ENCODE measurements at places on chromosomes 1 and 21.

- H3K36me3 ChIP-seq: no peaks in the 10 kb centered on the region
- H3K4me3 ChIP-seq: no peak overlapping the region
- H3K27ac ChIP-seq: no peak overlapping the region
- H3K27me3 ChIP-seq: no peaks in the 10 kb centered on the region
These were observed 325.8 kb upstream of the PBX1 start for GRCh38 chr1:164233149-164233548.

DNA sequence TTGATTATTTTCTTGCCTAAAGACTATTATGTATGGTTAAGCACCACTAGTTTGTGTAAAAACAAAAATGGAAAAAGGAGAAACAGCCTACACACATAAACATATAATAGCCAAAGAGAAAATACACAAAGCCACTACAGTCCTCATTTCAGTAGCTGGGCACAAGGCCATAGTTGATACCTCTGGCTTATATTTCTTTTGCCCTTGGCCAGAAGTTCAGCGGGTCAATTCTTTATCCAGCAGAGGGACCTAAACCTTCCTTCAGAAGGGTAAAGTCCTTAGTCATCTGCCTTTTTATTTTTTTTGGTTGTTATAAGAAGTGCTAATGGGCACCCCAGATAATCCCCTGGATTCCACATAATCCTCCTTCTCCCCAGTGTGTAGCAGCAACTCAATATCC lies 134.1 kb downstream of the PIGK start:
- no peaks in the 10 kb centered on the region for H3K27me3 ChIP-seq
- no peaks in the 10 kb centered on the region for H3K4me1 ChIP-seq
- no peak for DNase-seq
- no peaks in the 10 kb centered on the region for H3K36me3 ChIP-seq
- H3K4me3 ChIP-seq: no peak overlapping the region

DNA sequence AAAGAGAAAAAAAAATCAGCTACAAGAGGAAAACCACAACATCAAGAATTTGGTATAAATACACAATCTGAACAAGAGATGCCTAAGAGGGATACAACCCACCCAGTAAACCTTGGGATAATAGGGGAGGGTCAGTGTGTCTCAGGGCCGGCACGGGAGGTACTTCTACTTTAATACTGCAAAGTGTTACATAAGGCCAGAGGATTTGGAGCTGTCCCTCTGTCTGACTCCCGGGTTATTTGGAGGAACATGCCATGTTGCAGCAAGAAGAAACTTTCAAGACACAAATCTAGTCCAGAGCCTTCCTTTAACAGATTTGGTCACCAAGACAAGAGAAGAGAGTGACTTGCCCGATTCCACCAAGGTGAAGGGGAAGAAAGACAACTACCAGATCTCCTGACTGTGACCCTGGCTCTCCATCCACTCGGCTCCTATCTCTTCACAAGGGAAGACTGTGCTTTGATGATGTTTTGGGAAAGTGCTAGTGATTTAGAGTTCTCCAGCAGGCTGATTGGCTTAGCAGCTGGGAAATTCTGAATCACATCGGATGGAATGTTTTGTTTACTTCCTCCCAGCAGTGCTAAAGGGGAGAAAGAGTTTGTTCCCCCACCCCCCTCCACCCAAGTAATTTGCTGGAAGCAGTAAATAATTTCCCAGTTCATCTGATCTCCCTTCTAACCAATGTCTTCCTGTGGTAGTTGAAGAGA lies 29.3 kb downstream of the SGIP1 start:
- H3K36me3 ChIP-seq: no peaks in the 10 kb centered on the region
- H3K4me3 ChIP-seq: no peak overlapping the region
- no peak for DNase-seq
- H3K27me3 ChIP-seq: no peaks in the 10 kb centered on the region
- H3K4me1 ChIP-seq: no peaks in the 10 kb centered on the region
- H3K27ac ChIP-seq: no peak overlapping the region

GRCh38 chr1:67941746-67942145 lies 108.5 kb upstream of the GNG12 start:
- H3K27me3 ChIP-seq: no peaks in the 10 kb centered on the region
- no peak for DNase-seq
- H3K36me3 ChIP-seq: no peaks in the 10 kb centered on the region
- no peak overlapping the region for H3K27ac ChIP-seq
- no peak overlapping the region for H3K4me3 ChIP-seq
- H3K4me1 ChIP-seq: no peaks in the 10 kb centered on the region

- H3K36me3 ChIP-seq: peaks cover 14% of the 10 kb centered on the region
- no peak overlapping the region for H3K4me3 ChIP-seq
- H3K27me3 ChIP-seq: no peaks in the 10 kb centered on the region
- peaks cover 24% of the 10 kb centered on the region for H3K4me1 ChIP-seq
These were observed 2.1 kb downstream of the B4GALT2 start for GRCh38 chr1:43981135-43981491.

Measured in spleen (tissue), 13 donors.